ENCODE measurements at places on chromosomes 1 and 21.

GRCh38 chr1:228109962-228110488 lies 926 bp upstream of the MRPL55 start:
- H3K4me1 ChIP-seq = peaks cover 9% of the 10 kb centered on the region
- peak overlapping the region; percentile 94 for H3K27ac ChIP-seq
- peak overlapping the region; percentile 99 for H3K4me3 ChIP-seq
- no peaks in the 10 kb centered on the region for H3K36me3 ChIP-seq

DNA sequence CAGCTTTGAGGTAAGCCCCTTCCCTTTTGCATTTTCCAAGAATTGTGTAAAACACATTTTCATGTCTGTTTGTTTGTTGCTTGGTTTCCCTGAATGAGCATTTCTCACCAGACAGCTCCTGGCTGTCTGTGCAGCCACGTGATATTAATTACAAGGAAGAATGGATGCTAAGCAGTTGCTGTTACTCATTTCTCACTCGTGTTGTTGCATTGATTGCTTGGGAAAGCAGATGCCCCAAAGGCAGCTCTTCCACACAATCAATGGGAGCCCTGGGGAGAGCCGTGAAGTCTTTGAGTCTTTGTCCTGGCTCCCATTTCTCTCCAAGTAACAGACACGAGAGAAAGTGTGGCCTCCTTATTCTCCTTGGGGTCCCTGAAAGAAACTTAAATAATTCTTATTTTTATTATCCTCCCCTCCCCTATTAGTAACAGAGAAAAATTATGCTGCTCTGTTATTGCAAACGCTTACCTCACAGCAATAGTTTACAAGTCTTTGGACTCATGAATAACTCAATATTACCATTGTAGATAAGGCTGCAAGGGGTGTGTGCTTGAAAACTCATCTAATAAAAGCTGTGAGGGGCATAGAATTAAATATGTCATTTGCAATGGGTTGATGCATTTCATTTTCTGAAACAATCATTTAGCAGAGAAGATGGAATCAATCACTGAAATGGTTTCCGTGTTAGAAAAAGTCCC lies 127.7 kb upstream of the CAMK1G start:
- H3K27me3 ChIP-seq = no peaks in the 10 kb centered on the region
- H3K4me3 ChIP-seq = no peak overlapping the region
- no peak overlapping the region for H3K27ac ChIP-seq
- DNase-seq = no peak
- H3K36me3 ChIP-seq = no peaks in the 10 kb centered on the region
- no peaks in the 10 kb centered on the region for H3K4me1 ChIP-seq

- H3K27me3 ChIP-seq = no peaks in the 10 kb centered on the region
- no peaks in the 10 kb centered on the region for H3K4me1 ChIP-seq
- H3K27ac ChIP-seq = no peak overlapping the region
- no peak for DNase-seq
Measured at GRCh38 chr21:40686526-40686925, 160.4 kb downstream of the DSCAM start.

GRCh38 chr1:207578796-207579435 lies 66.0 kb upstream of the CR1L start:
- no peaks in the 10 kb centered on the region for H3K36me3 ChIP-seq
- H3K4me1 ChIP-seq = no peaks in the 10 kb centered on the region
- H3K27me3 ChIP-seq = no peaks in the 10 kb centered on the region
- H3K4me3 ChIP-seq = no peak overlapping the region
- no peak for DNase-seq

DNA sequence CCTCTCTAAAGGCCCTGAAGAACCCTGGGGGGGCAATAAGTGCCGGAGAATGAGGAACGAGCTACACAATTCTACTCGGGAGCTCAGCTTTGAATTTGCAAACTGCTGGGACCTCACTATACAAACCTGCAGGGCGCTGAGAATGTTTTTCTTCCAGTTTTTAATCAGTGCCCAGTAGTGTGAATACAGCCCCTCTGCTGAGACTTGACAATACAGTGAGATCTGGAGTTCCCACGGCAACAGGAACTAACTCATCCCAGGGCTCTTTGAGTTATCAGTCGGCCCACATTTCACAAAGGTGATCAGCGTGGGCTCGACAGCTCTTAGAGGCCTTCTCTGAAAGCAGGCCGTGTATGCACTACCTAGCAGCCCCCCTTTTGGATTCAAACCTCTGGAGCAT lies 41.7 kb downstream of the TMEM53 start:
- peaks cover 6% of the 10 kb centered on the region for H3K4me1 ChIP-seq
- no peak for DNase-seq
- H3K27me3 ChIP-seq = no peaks in the 10 kb centered on the region
- H3K36me3 ChIP-seq = no peaks in the 10 kb centered on the region
- H3K4me3 ChIP-seq = peak overlapping the region; percentile 98

DNA sequence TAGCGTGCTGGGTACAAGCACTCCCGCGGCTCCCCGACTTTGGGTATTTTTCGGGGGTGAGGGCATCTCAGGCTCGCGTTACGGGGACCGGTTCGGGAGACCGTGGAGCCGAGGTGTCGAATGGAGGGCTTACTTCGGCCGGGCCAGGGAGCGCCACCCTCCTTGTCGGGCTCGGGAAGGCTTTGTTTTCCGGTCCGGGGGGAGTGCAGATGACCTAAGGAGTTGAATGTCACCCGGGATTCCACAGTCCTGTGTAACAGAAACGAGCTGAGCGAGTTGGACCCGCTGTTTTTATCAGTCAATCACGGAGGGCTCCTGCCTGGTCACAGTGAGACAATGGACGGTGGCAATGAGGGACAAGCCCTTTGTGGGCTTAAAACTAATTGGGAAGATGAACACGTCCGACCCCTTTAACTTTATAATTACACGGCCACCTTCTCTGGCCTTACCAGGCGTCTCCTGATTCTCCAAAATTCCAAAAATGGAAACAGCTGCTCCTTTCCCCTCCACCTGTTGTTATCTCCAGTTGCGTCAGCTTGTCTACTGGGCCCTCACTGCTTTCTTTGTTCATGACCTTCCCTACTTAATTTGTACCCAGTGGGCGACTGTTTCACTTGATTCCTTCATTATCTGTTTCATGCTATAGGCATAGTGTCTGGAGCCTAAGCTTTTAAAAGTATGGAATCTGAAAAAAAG lies 929 bp upstream of the TRIM45 start:
- H3K4me3 ChIP-seq = peak overlapping the region; percentile 70
- H3K4me1 ChIP-seq = peaks cover 3% of the 10 kb centered on the region
- H3K27ac ChIP-seq = peak overlapping the region; percentile 94
- no peak for DNase-seq

All from breast epithelium (tissue), 4 donors.